ENCODE measurements at places on chromosomes 7 and 10. TPM values are rescaled to one million over a fixed set of nuclear protein-coding genes. Genes with fewer than 3 reads are reported as not detected.

DNA sequence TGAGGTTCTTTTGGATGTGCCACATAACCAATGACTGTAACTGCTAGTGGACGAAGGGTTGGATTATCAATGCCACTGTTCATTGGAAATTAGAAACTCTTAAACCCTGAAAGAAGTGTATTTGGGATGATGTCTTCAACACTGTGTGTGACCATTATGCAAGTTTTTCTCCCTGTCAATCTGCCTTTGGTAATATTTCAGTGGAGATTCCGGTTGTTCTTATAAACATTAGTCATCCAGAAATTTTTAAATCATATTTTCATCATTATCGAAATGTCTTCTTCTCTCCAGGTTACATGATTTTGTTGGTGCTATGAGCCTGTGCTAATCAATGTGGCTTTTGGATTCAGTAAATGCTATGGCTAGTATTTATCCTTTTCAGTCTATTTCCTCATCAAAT lies 61.7 kb upstream of the KLF6 start:
- no peak overlapping the region for H3K4me3 ChIP-seq
- H3K36me3 ChIP-seq = no peaks in the 10 kb centered on the region
- H3K4me1 ChIP-seq = no peaks in the 10 kb centered on the region
- H3K27ac ChIP-seq = no peak overlapping the region
- no peaks in the 10 kb centered on the region for H3K27me3 ChIP-seq
- DNase-seq = no peak

GRCh38 chr7:150337659-150338081 lies 3.8 kb downstream of the RARRES2 start:
- H3K27ac ChIP-seq = no peak overlapping the region
- DNase-seq = no peak
- peaks cover 3% of the 10 kb centered on the region for H3K36me3 ChIP-seq
- peaks cover 30% of the 10 kb centered on the region for H3K4me1 ChIP-seq
- H3K4me3 ChIP-seq = no peak overlapping the region
- peaks cover 13% of the 10 kb centered on the region for H3K27me3 ChIP-seq

- H3K27me3 ChIP-seq = no peaks in the 10 kb centered on the region
- DNase-seq = no peak
These were observed 11.5 kb upstream of the YAE1 start for GRCh38 chr7:39554583-39555165.

The FERD3L gene
- not detected for total RNA-seq

The HOXA6 gene
- total RNA-seq = not detected

- H3K4me1 ChIP-seq = no peaks in the 10 kb centered on the region
- peaks cover 48% of the 10 kb centered on the region for H3K36me3 ChIP-seq
- H3K4me3 ChIP-seq = no peak overlapping the region
- H3K27ac ChIP-seq = no peak overlapping the region
- DNase-seq = no peak
These were observed 44.3 kb downstream of the TRRAP start for GRCh38 chr7:98922392-98923187.

DNA sequence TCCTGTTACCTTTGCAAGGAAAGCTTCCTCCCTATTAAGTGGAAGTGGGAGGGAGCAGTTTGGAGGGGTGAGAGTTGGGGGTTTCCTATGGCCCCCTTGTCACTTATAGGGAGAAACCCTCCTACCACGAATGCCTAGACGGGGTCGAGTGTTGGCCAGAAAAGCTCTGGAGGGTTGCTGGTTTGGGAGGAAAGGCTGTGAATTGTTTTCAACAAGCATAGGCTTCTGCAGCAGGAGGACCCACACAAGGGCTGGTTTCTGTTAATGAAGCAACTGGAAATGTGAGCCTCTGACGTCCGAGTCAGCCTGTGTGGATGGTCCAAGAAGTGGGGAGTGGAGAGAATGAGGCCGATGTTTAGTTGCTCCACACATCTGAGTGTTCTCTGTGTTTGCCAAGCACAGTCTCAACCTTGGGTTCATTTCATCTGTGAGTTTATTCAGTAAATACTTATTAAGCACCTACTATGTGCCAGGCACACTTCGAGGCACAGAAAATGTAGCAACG lies 37.3 kb upstream of the LEP start:
- no peak overlapping the region for H3K4me3 ChIP-seq
- H3K27me3 ChIP-seq = peaks cover 51% of the 10 kb centered on the region
- no peak overlapping the region for H3K27ac ChIP-seq
- peaks cover 7% of the 10 kb centered on the region for H3K4me1 ChIP-seq
- H3K36me3 ChIP-seq = no peaks in the 10 kb centered on the region

- H3K27ac ChIP-seq = 0 out of 2 replicates have a peak overlapping the region, but pooled peaks have one; percentile 88
- no peaks in the 10 kb centered on the region for H3K4me1 ChIP-seq
- H3K4me3 ChIP-seq = peak overlapping the region; percentile 96
- H3K27me3 ChIP-seq = no peaks in the 10 kb centered on the region
These were observed 717 bp downstream of the CNPY4 start for GRCh38 chr7:100119970-100120732.

DNA sequence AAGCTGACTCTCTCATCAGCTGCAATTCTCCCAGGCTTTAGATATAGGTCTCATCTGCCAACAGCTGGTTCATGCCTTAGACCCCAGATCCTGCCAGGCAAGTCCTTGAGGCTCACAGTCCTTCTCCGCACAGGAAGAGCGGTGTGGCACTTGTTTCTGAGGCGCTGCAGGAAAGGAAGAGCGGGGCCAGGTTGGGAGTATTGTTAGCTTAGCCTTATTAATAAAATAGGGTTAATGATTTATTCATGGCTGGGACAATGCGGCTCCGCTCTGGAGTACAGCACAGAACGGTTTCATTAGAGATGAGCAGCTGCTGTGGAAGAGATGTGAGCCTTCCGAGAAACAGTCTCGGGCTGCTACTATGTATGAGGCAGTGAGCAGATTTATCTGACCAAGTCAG lies 78.1 kb downstream of the FZD1 start:
- no peak overlapping the region for H3K27ac ChIP-seq
- no peaks in the 10 kb centered on the region for H3K4me1 ChIP-seq
- no peaks in the 10 kb centered on the region for H3K36me3 ChIP-seq
- no peak overlapping the region for H3K4me3 ChIP-seq

DNA sequence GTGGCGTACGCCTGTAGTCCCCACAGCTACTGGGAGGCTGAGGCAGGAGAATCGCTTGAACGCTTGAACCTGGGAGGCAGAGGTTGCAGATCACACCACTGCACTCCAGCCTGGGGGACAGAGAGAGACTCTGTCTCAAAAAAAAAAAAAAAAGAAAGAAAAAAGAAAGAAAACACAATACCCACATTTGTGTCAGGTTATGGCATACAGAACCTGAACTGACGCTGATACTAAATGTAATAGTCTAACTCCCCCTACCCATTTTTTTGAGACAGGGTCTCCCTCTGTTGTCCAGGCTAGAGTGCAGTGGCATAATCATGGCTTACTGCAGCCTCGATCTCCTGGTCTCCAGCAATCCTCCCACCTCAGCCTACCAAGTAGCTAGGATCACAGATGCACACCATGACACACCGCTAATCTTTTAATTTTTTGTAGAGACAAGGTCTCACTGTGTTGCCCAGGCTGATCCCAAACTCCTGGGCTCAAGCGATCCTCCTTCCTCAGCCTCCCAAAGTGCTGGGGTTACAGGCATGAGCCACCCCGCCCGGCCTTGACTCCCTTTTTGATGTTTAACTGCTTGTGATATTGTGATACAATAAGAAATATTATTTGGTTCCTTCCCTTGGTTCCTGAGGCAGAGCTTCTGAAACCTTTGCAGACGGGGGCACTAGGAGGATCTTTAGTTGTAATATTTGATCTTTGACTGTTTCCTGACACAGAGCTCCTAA lies 6.5 kb upstream of the MMD2 start:
- H3K4me1 ChIP-seq = no peaks in the 10 kb centered on the region
- no peaks in the 10 kb centered on the region for H3K27me3 ChIP-seq
- DNase-seq = no peak
- no peak overlapping the region for H3K4me3 ChIP-seq
- H3K27ac ChIP-seq = no peak overlapping the region

The ICA1 gene
- 36.9 TPM for total RNA-seq

DNA sequence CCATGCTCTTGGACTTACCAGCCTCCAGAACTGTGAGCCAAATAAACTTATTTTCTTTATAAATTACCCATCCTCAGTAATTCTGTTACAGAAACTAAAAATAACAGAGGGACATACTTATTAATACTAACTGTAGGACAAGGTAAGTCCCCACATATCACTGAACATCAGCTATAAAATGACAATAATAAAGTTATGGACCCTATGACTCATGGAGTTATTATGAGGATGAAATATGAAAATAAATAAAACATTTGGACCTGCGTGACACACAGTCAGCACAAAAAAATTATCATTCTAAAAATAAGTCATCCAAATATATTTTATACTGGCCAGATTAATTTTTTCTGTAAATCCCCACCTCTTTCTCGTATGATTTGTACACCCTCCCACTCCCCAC lies 34.9 kb upstream of the ELAPOR2 start:
- H3K27ac ChIP-seq = no peak overlapping the region
- no peaks in the 10 kb centered on the region for H3K4me1 ChIP-seq
- H3K27me3 ChIP-seq = no peaks in the 10 kb centered on the region
- no peak overlapping the region for H3K4me3 ChIP-seq
- DNase-seq = no peak

The C10orf105 gene
- total RNA-seq = 0.48 TPM

The CLCN1 gene
- 0.33 TPM for total RNA-seq

- no peaks in the 10 kb centered on the region for H3K36me3 ChIP-seq
- no peak overlapping the region for H3K27ac ChIP-seq
- H3K4me3 ChIP-seq = no peak overlapping the region
- H3K4me1 ChIP-seq = no peaks in the 10 kb centered on the region
- no peaks in the 10 kb centered on the region for H3K27me3 ChIP-seq
These were observed 260.5 kb upstream of the KLF14 start for GRCh38 chr7:130994378-130995115.

- no peaks in the 10 kb centered on the region for H3K4me1 ChIP-seq
- no peaks in the 10 kb centered on the region for H3K27me3 ChIP-seq
- H3K27ac ChIP-seq = no peak overlapping the region
- no peak overlapping the region for H3K4me3 ChIP-seq
- no peaks in the 10 kb centered on the region for H3K36me3 ChIP-seq
These were observed 16.3 kb downstream of the MINDY4 start for GRCh38 chr7:30787486-30787885.

GRCh38 chr10:131739206-131739605 lies 161.6 kb upstream of the PPP2R2D start:
- no peaks in the 10 kb centered on the region for H3K36me3 ChIP-seq
- peaks cover 5% of the 10 kb centered on the region for H3K4me1 ChIP-seq
- no peaks in the 10 kb centered on the region for H3K27me3 ChIP-seq
- no peak overlapping the region for H3K4me3 ChIP-seq
- H3K27ac ChIP-seq = no peak overlapping the region

DNA sequence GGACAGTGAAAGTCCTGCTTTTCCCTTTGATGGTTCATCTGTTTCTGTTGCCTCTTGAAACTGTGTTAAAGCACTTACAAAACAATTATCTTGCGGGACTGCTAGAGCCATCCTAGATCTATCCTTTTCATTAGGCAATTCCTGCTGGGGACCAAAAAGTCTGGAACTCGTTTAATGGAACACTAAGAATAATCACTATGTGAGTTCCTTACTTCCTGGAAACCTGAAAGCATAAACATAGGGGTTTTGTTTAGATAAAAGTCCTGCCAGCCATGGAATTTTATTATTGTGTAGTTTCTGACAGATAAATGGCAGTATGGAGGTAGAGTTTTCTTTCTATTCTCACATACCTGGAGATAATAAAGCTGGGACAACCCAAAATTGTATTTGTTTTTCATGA lies 1133.3 kb downstream of the SORCS3 start:
- H3K27ac ChIP-seq = no peak overlapping the region
- no peaks in the 10 kb centered on the region for H3K36me3 ChIP-seq
- no peak overlapping the region for H3K4me3 ChIP-seq
- no peaks in the 10 kb centered on the region for H3K4me1 ChIP-seq
- H3K27me3 ChIP-seq = no peaks in the 10 kb centered on the region
- DNase-seq = no peak

- no peaks in the 10 kb centered on the region for H3K27me3 ChIP-seq
- no peak for DNase-seq
- H3K4me3 ChIP-seq = no peak overlapping the region
These were observed 48.1 kb downstream of the CTTNBP2 start for GRCh38 chr7:117825132-117825531.

GRCh38 chr7:17444673-17445072 lies 146.2 kb downstream of the AHR start:
- H3K36me3 ChIP-seq = no peaks in the 10 kb centered on the region
- no peak overlapping the region for H3K4me3 ChIP-seq
- H3K4me1 ChIP-seq = no peaks in the 10 kb centered on the region
- H3K27me3 ChIP-seq = no peaks in the 10 kb centered on the region

The TYW1 gene
- 16.1 TPM for total RNA-seq

- no peak for DNase-seq
- H3K4me3 ChIP-seq = no peak overlapping the region
- H3K27me3 ChIP-seq = no peaks in the 10 kb centered on the region
- no peaks in the 10 kb centered on the region for H3K4me1 ChIP-seq
- no peak overlapping the region for H3K27ac ChIP-seq
- no peaks in the 10 kb centered on the region for H3K36me3 ChIP-seq
These were observed 588.8 kb downstream of the REEP3 start for GRCh38 chr10:64109926-64110495.

DNA sequence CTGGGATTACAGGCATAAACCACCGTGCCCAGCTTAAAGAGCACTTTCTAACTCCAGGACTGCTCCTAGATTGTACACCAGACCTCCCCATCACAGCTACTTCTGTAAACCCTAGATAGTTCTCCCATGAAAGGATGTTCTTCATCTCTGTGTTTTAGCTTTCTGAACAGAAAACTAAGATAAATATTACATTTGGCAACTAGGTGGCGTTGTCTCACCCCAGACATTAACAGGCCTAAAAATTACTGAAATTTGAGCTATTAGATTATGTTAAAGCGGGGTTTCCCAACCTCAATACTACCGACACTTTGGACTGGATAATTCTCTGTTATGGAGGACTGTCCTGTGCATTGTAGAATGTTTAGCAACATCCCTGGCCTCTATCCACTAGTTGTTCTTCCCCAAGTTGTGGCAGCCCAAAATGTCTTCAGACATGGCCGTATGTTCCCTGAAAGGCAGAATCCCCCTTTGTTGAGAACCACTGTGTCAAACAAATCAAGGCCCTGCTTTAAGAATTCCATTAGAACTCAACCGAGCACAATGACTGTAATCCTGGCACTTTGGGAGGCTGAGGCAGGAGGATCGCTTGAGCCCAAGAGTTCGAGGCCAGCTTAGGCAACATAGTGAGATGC lies 19.1 kb downstream of the ATOH7 start:
- DNase-seq = no peak
- no peaks in the 10 kb centered on the region for H3K36me3 ChIP-seq
- H3K4me1 ChIP-seq = no peaks in the 10 kb centered on the region
- H3K27ac ChIP-seq = no peak overlapping the region
- no peaks in the 10 kb centered on the region for H3K27me3 ChIP-seq

GRCh38 chr7:151319189-151319588 lies 22.4 kb upstream of the NUB1 start:
- no peaks in the 10 kb centered on the region for H3K4me1 ChIP-seq
- H3K36me3 ChIP-seq = no peaks in the 10 kb centered on the region
- H3K4me3 ChIP-seq = no peak overlapping the region
- H3K27me3 ChIP-seq = no peaks in the 10 kb centered on the region
- no peak overlapping the region for H3K27ac ChIP-seq

The TMEM229A gene
- 0.75 TPM for total RNA-seq

GRCh38 chr10:28367929-28368484 lies 65.1 kb upstream of the MPP7 start:
- no peak for DNase-seq
- H3K27ac ChIP-seq = no peak overlapping the region
- no peaks in the 10 kb centered on the region for H3K27me3 ChIP-seq
- 0 out of 2 replicates have a peak, but pooled peaks cover 2% of the 10 kb centered on the region for H3K4me1 ChIP-seq

- H3K4me3 ChIP-seq = no peak overlapping the region
- no peak overlapping the region for H3K27ac ChIP-seq
- H3K36me3 ChIP-seq = no peaks in the 10 kb centered on the region
- no peaks in the 10 kb centered on the region for H3K4me1 ChIP-seq
- DNase-seq = no peak
These were observed 24.9 kb downstream of the LRRC20 start for GRCh38 chr10:70357565-70357964.

Measured in H1 (cell line).